ENCODE measurements at places on chromosomes 12 and 14. TPM values are rescaled to one million over a fixed set of nuclear protein-coding genes. Genes with fewer than 3 reads are reported as not detected.

The CLEC7A gene
- total RNA-seq: not detected

The ADSS1 gene
- 3.5 TPM for total RNA-seq

The GARIN6 gene
- not detected for total RNA-seq

The SDSL gene
- total RNA-seq: not detected

The KRT79 gene
- not detected for total RNA-seq

The CFAP54 gene
- total RNA-seq: 1.2 TPM

All from CD8-positive, alpha-beta T cell (primary cell).